ENCODE measurements at places on chromosomes 16 and 17.

DNA sequence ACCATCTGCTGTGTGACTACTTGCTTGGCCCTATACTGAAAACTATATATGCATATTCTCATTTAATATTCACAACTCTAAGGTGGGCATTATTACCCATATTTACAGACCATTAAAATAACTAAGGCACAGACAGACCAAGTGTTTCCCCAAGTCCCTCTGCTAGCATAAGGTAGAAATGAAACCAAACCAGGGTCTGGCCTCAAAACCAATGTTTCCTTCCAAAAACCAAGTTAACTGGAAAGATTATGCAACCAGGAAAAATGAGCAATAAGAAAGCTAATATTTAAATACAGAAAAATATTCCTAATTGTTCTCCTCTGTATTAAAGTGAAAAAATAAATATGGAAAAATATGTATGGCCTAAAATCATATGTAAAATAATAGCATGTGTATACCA, 50.1 kb downstream of the XPO6 start:
- no peak for DNase-seq

GRCh38 chr16:57660715-57661463, 7.2 kb upstream of the ADGRG3 start:
- DNase-seq = no peak

DNA sequence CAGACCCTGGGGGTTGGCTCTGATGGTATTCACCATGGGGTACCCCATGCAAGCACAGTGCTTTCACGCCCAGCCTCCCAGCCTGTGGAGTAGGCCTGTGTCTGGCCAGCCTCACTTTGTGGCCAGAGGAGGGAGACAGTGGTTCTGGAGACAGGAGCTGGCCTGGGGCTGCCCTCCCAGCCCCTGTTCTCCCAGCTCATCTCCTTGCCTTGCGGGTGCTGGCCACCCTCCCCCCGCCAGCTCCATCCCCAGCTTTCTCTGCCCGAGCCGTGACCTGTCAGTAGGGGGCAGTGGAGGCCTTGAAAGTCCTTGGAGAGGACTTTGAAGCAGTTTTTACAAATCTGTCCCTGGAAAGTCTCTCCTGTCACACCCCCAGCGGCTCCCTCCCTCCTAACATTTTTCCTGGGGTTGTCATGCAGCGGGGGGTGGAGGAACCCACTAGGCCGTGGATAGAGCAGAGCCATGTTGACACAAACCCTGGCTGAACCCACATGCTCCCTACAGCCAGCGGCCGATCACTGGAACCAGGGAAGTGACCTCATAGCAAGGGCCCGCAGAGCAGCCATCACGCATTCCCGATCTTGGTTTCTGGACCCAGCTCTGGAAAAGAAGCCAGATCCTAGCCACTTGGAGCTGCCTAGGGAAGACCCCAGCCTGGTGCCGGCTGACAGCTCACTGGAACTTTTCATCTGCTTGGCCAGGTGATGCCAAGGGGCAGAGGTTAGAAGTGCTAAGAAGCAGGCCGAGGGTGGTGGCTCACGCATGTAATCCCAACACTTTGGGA, 289.4 kb downstream of the SEC14L1 start:
- peak; percentile 100 for DNase-seq

GRCh38 chr17:40100419-40100668, at the start of gene NR1D1:
NR1D1 (minus strand) TSS chr17:40100589; CDS start chr17:40100094, 495 bp downstream.
- DNase-seq = no peak

DNA sequence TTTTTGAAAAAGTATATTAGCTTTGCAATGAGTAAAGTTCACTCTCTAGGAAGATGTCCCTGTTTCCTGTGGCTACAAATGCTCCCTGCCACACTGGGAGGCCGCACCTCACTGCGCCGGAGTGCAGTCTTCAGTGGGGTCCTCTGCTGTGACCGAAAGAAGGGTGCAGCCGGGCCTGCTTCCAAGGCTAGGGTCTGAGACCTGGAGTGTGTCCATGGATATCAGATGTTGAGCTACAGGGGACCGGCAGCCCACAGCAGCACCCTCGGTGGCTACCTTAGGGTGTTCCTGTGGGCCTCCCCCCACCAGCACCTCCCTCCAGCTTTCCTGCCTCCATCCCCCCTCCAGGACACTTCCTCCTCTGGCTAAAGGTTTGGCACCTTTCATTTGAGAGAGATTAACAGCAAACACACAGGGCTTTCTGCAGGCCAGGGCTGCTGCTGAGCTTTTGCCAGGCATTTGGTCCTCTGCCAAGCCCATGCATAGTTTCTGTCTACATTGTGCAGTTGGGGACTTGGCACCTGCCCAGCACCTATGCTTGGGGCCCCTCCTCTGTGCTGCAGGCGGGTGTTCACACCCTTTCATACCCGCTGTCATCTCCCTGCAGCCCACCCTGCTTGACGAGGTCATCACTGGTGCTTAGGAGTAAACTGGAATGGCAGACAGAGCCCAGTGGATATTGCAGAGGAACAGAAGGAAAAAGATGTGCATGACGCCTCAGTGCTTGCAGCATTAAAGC, 33.8 kb upstream of the CRISPLD2 start:
- DNase-seq = peak; percentile 76

DNA sequence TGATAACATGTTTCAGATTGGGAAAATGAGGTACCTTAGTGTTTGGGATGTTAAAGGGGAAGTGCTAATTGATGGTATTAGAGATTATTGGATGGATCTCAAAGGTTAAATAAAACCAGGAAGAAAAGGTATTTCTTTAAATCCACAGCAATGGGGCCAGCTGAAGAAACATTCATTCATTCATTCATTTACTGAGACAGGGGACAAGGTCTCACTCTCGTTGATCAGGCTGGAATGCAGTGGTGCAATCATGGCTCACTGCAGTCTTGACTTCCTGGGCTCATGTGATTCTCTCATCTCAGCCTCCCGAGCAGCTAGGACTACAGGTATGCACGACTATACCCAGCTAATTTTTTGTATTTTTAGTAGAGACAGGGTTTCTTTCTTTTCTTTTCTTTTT, 19.8 kb downstream of the EARS2 start:
- no peak for DNase-seq

DNA sequence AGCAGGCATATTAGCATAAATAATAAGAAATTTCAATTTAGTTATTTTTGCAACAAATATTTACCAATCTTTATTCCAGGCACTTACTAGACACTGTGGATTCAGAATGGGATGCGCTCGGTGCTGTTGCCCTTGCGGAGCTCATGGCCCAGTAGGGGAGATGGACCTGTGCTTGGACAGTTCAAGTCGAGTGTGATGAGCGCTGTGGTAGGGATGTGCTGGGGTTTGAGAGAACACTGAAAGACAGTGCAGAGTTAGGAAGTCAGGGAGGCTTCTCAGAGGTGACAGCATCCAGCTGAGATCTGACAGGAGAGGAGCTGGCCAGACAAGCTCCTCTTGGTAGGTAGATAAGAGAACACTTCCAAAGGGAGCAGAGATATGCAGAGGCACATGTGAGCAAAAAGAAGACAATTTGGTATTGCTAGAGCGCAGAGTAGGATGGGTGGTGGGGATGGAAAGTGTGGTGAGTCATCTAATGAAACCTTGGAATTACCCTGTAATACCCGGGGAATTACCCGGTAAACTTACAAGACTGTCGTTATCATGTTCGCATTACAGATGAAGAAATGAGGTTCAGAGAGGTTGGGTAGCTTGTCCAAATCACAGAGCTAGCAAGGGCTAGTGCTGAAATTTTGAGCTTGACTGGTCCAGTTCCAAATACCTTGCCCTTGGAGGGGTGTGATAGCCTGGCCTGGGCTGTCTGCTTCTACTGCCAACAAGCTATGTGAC, 298.1 kb upstream of the N4BP1 start:
- no peak for DNase-seq

- DNase-seq = no peak
Measured at GRCh38 chr17:82089723-82090548, 8.1 kb downstream of the FASN start.

- DNase-seq = peak; percentile 76
Measured at GRCh38 chr16:70529051-70529777, 5.6 kb downstream of the SF3B3 start.

DNA sequence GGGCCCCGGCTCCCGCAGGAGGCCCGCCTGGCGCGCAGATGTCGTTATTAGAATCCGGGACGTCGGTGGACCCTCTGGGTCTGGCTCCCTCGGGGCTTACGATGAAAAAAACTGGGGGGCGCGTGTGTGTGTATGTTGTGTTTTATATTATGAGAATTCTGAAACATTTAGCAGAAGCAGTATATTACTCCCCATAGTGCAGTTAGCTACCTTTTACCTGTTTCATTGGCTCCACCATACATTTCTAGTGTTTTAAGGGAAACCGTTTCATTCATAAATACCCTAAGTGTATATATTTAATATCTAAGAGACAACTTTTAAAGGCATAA, 486 bp upstream of the DNAJA2 start:
- no peak for DNase-seq

DNA sequence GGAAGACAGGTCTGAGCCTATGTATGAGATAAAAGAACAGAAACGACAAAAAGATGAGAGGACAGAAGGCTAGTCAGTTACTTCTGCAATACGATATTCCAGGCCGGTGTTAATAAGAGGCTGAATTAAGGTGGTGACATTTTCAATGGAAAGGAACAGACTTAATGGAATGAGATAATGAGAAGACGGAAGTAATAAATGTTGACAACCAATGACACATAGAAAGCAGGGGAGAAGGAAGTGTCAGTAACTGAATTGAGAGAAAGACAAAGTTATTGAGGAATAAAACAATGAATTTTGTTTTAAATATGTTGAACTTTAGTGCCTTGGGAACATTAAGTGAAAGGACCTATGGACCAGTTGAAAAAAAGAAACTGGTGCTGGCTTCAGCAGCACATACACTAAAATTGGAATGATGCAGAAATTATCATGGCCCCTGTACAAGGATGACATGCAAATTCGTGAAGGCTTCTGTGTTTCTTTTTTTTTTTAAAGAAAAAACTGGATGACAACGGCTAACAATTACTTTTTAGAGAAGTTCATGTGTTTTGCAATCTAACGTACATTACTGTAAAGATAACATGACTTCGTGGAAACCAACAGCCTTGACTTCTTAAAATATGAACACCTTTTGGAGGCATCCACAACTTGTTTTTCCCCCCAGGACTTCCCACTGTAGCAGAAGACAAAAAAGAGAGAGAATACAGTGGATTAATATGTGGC, 18.5 kb upstream of the CPD start:
- DNase-seq = no peak

- DNase-seq = no peak
Measured at GRCh38 chr16:63385714-63386432, 1349.6 kb upstream of the CDH8 start.
